HCEC 1CT (cell line): ENCODE measurements at places on chromosomes 5 and 9.

DNA sequence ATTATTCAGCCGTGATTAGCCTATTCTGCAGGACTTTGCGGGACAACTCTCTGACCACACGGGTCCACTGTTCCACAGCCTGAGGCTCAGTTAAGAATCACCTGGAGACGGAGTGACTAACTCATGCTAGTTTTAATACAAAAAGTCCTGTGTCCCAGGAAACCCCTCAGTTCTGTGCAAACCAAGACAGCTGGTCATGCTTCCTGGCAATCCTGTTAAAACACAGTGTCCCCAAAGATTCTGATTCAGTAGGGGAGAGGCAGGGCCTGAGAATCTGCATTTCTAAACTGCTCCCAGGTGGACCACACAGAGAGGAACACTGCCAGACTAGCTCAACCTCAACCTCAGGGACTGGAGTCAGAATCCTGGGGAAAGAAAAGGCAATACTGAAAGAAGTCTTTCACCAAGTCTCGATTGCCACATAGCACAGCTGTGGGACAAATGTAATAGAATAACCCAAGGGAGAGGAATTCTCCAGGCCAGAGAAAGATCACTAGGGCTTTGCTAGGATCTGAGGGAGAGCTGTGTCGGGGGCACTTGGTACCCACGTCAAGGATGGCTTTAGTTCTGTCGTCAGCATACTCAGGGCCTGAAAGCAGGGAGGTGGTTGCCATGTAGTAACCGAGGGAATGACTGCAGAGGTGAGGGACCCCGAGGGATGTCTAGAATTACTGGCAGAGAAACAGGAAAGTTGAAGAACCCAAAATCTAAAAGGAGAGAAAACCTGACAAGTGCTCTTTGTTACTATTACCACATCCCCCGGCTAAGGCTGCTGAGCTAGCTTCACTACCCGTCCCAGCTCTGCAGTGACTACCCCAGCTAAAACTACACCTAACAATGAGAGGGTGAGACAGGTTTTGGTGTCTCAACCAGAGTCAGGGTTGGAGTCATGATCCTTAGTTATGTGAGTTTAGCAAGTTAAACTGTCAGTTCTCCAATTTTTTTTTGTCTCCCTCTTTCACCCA lies 8.6 kb downstream of the SUSD1 start:
- DNase-seq = no peak

DNA sequence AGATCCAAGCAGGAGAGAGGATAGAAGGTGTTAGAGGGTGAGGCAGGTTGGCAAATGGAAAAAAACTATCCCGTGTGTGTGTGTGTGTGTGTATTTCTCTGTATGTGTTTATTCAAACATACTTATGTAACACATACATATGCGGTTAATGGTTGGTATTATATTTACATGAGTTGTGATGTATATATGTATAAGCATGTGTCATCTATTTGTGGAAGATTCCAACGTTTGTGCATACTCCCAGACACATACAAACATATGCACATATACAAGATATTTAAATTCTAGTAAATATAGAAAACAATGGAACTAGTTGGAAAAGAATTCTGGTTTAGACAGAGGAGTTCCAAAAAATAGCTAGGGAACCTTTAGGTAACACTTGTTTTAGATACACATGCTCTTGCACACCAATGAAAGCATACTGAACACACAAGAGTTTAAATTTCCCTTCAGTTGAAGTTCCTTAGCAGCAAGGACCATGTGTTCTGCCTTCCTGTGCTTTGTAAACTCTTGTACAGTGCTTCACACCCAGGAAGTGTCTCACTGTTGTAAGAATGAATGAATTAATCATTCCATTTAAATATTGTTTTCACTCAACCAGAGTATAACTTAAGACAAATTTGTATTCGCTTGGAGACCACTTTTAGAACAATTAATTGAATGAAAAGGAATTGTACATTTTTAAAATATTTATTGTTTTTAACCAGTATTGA lies 257.8 kb downstream of the FER start:
- peak; percentile 7 for DNase-seq

DNA sequence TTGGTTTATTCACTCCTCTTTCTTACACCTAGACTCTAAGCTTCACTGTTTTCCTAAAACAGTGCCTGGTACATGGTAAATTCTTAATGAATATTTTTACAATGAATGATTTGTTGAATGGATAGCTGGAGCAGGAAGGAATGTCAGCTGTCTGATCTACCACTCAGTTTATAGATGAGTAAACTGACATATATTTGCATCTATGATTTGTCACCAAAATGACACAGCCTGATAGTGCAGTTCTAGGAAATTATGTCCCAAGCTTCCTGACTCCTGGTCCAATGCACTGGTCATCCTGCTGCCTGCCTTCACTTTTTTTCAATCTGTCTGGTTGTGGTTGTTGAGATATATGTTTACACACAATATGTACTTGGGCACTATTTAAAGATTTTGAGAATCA lies 651.7 kb upstream of the WWC1 start:
- DNase-seq = peak; percentile 72

DNA sequence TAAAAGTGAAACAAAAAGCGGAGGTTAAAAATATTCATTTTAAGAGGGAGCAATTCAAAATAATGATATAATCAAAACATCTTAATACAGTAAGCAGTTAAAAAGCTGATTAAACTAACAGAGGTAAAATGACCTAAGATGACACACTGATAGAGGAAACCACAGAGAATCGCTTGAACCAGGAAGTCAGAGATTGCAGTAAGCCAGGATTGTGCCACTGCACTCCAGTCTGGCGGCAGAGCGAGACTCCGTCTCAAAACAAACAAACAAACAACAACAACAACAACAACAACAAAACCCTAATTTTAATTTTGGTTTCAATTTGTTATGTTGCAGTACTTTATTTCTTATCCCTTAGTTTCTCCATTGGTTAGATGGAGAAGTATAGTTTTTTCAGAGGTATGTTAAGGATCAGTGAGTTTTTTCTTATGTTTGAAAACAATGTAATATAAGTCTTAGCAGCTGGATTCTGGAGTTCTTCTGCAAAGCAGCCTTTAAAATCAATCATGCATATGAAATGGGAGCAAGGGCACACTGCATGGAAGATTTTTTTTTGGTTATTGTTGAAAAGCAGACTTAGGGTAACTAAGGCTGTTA lies 58.5 kb downstream of the MLANA start:
- DNase-seq = peak; percentile 26

DNA sequence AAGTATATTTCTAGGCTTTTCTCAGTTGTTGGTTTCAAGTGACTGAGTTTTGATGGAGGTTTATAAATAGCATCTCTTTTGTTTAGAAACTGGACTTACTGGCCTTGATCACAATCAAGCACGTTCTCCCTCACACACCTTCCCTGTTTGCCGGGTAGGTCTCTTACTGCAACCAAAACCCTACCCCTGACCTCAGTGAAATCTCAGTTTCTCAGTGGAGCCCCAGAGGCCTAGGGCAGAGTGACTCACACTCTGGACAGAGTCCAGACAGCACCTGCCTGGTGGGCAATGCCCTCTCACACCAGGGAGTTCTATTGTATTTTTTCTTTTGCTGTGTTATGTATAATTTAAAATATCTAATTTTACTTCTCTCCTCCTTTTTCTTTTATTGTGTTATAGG lies 48.4 kb upstream of the EPB41L4B start:
- no peak for DNase-seq

DNA sequence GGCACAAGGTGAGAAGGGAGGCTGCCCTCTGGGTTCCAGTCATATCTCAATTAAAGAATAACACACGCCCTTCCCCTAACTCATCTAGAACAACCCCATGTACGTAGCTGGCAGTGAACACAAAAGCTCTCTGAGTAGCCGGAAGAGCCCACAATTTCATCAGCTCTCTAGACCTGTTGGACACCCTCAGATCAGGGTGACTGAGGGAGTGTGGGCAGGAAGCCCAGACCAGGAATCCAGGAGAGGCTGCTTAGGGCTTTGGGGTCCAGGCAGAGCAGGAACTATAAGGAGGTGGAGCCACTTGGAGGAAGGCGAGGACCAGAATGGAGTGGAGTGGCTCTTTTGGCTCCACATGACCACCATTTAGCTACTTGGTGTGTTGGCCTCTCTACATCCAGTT lies 237.4 kb downstream of the NR3C1 start:
- DNase-seq = no peak

DNA sequence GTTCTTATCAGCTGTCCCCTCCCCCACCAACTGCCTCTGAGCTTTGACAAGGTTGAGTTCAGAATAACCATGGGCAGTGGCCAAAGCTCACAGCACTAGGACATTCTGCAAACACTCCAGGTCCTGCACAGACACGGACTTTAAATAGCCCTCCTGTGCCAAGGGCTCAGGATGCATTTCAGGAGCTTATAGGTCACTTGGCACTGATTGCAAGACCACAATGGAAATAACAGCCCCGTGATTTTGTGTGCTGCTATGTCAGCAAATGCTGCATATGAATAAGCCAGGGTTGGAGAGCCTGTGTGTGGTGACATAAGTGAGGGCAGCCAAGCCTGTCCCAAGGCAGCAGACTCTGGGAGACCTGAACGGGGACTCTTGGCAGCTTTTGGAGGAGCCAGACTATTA lies 150.7 kb downstream of the DMRT2 start:
- no peak for DNase-seq

- DNase-seq = no peak
These were observed 158.1 kb downstream of the SLC24A2 start for GRCh38 chr9:19630760-19631159.

GRCh38 chr9:116943970-116944369 lies 256.9 kb downstream of the TRIM32 start:
- no peak for DNase-seq

- DNase-seq = peak; percentile 10
These were observed 38.9 kb downstream of the EXD3 start for GRCh38 chr9:137383784-137384756.

GRCh38 chr9:127589955-127590370 lies 22.1 kb upstream of the STXBP1 start:
- peak; percentile 74 for DNase-seq

DNA sequence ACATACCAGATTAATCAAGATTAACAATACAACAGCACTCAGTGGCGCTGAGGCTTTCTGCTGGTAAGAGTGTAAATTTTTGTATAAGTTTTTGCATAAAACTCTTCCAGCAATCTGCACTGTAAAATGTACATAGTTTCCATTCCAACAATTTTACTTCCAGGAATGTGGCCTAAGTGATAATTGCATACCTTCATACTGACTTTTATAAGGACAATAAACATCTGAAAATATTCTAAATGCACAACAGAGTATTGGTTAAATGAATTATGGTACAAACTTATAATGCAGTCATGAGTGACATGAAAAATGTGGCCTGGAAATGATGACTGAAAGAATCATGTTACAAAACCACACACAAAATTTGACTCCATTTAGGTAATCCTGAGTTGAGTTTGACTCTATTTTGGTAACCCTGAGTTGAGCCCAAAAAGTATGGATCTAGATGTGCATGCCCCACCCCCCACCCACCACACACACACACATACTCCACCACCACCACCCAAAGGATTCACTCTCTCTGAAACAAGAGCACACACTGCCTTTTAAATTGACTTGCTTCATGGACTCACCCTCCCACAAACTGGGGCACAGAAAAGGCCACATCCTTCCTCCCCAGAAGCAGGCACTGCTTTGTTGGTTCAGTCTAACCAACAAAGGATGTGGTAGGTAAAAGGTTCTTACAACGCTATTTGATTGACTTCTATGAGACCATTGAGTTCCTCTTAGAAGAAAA lies 137.6 kb downstream of the SUSD1 start:
- DNase-seq = peak; percentile 82

DNA sequence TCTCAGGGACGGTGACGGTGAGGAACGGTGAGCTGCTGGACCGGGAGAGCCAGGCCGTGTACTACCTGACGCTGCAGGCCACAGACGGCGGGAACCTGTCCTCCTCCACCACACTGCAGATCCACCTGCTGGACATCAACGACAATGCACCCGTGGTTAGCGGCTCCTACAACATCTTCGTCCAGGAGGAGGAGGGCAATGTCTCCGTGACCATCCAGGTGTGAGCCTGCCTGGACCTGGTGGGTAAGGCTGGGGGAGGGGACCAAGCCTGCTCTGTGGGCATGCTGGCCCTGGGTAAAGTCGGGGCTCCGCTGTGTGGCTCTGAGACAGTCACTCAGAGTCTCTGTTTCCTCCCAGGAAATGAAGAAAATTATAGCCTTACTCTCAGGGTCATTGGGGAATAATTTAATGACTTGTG lies 29.3 kb downstream of the CDHR2 start:
- DNase-seq = no peak

DNA sequence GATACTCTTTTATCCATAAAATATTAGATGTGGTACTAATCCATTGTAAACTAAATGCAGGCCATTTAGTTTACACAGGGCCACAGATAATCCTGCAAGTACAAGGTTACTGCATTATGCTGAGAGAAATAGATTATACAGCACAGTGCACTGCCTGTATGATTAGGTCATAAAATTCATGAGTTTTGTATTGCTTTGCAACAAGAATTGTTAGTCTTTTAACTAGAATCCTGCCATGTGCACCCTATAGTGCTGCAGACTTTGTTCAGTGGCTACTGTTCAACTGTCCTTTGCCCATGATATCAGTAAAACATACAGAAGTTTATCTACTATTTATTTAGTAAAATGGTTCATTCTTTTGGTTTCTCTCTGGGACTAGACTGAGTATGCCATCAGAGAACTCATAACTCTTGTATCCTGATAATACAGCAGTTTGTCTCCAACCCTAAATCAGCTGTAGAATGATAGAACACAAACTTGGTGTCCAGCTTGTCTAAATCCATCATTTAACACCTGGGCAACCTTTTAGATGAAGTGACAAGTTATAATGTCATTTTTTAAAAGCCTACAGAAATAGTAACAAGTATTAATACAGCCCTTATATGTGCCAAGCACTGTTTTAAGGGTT lies 291.2 kb downstream of the TMEM167A start:
- DNase-seq = no peak

GRCh38 chr5:77630114-77630680 lies 8.3 kb downstream of the OTP start:
- DNase-seq = no peak

- no peak for DNase-seq
These were observed 1.5 kb downstream of the TLN1 start for GRCh38 chr9:35730486-35730854.

- no peak for DNase-seq
These were observed 166.2 kb downstream of the NFIB start for GRCh38 chr9:14147738-14148137.

DNA sequence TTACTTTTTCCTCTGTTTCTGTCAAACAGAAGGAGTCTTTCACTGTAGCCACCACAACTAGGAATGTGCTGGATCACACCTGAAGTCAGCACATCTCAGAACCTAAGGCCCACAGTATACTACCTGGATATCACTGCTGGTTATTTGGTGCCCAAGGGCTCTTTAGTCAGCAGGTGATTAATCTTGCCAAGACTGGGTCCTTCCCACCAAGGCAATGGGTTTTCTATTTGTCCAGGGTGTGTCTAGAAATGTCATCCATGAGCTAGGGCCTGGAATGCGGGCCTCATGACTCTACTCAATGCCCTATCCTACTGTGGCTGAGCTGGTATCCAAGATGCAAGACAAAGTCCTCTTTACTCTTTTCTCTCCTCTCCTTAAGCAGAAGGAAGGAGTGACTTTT lies 9.8 kb upstream of the PCDHAC1 start:
- no peak for DNase-seq
